ENCODE measurements at places on chromosomes 2 and 18. TPM values are rescaled to one million over a fixed set of nuclear protein-coding genes. Genes with fewer than 3 reads are reported as not detected.
A peak's percentile ranks its signal among the peaks of the same experiment; 100 is the strongest.

GRCh38 chr18:79452190-79452990 is 56.7 kb downstream of the NFATC1 start:
- DNase-seq = no peak

DNA sequence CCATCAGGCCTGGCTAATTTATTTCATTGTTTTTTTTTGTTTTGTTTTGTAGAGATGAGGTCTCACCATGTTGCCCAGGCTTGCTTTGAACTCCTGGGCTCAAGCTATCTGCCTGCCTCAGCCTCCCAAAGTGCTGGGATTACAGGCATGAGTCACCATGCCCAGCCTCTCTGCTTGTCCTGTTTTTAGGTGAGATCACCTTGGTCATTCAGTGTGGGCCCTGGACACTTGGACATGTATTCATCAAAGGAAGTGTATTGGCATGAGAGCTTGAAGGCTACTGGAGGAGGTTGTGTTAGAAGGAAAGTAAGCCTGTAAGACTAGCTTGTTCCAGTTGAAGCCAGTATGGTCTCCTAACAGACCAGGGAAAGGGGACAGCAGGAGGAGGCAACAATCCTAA is 229.2 kb upstream of the RGPD4 start:
- DNase-seq = no peak

- no peak for DNase-seq
Measured at GRCh38 chr2:118577202-118577601, 270.2 kb downstream of the EN1 start.

GRCh38 chr2:210561475-210561874 is 5.1 kb downstream of the CPS1 start:
- no peak for DNase-seq

The XRCC5 gene
- total RNA-seq = 381 TPM

The PRKAG3 gene
- not detected for total RNA-seq

The FBXO15 gene
- total RNA-seq = 1.0 TPM

GRCh38 chr18:11411048-11411447 is 198.3 kb upstream of the SLC35G4 start:
- no peak for DNase-seq

DNA sequence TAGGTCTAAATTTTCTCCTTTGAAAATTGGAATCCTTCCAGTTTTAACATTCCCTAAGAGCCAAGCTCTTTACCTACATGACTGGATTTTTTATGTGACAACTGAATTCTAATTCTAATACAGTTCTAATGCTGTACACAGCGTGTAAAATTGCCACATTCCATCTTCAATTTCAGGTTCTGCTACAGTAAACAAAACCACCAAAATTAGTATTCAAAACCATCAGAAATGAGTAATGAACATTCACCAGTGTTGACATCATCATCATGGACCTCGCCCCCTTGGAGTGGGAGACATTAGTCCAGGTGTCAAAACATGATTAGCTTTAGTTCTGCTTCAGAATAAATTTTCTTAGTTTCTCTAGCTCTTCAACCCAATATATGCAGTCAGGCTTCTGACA is 133.6 kb downstream of the MBD2 start:
- DNase-seq = no peak

GRCh38 chr2:45715601-45716379 is 64.3 kb downstream of the PRKCE start:
- no peak for DNase-seq

The TNFAIP6 gene
- 0.95 TPM for total RNA-seq

- DNase-seq = peak; percentile 13
Measured at GRCh38 chr18:28512357-28512756, 335.4 kb upstream of the CDH2 start.

GRCh38 chr18:62744076-62744968 is 29.0 kb downstream of the PHLPP1 start:
- no peak for DNase-seq

GRCh38 chr2:24920809-24921441 is 888 bp upstream of the ADCY3 start:
- peak; percentile 25 for DNase-seq

Data from SK-MEL-5 (cell line).